ENCODE measurements at places on chromosomes 5 and 9.

DNA sequence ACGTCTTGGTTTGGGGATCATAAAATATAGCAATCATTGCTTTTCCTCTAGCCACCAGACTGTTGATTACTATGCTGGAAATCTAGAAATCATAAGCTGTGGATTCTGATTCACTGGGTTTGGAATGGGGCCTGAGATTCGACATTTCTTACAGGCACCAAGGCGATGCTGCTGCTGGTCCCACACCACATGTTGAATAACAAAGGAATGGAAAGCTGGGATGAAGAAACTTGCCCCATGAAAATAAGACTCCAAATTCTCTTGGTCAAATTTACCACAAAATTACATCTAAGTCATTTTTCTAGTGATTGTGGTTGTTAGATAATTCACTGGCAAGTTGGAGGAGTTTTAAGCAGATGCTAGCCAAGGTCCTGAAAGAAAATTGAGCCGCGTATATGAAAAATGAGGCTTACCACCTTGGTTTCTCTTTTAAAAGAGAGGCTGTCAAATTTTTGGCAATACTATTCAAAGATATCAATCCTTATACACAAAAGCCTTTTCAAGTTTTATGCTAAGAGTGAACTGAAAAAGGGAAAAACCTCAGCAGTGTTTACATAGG, 23.0 kb upstream of the MEIKIN start:
- no peak for DNase-seq

GRCh38 chr9:22356985-22357384, 89.6 kb upstream of the DMRTA1 start:
- DNase-seq: no peak

DNA sequence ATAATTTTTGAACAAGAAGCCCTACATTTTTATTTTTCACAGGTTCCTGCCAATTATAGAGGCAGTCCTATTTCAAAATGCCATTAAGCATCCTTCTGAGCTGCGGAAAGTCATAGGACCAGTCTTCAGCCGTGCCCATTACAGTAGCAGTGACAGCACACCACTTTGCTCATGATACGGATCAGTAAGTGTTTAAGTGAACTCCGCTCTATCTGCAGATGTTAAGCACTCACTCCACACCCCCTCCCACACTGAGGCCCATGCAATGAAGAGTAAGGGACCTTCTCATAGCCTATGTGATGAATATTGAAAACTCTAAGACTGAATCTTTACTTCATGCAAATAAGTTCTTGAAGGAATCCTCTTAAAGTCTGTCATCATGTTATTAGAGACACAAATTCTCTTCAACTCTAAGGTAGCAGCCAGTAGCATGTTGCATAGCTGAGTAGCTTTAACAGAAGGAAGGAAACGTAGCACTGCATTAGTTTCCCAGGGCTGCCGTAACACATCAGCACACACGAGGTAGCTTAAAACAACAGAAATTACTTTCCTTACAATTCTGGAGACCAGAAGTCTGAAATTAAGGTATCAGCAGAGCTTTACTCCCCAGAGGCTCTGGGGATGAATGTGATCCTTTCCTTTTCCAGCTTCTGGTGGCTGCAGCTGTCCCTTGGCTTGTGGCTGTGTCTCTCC, 20.3 kb upstream of the TAF11L2 start:
- DNase-seq: no peak

GRCh38 chr9:97524424-97524823, 23.0 kb downstream of the TMOD1 start:
- no peak for DNase-seq

DNA sequence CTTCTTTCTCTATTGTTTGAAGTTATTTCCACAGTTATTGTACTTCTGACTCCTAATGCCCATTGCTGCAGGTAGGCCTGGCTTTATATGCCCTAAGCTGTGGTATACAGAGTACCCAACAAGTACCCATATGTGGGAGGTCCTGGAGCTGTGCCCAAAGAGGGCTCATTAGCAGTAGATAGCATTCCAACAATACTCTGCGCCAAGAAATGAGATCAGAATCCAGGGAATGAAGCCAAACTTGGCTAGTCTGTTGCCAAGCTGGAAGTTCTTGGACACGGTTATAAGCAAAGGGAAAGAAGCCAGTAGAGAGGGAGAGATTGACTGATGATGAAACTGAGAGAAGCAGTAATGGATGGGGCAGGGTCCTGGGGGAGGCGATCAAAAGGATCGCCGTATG, 29.7 kb upstream of the FAM169A start:
- DNase-seq: no peak

GRCh38 chr5:68543212-68543611, 327.7 kb downstream of the PIK3R1 start:
- DNase-seq: no peak

- DNase-seq: no peak
These were observed 652.3 kb downstream of the BNC2 start for GRCh38 chr9:16217943-16218701.

DNA sequence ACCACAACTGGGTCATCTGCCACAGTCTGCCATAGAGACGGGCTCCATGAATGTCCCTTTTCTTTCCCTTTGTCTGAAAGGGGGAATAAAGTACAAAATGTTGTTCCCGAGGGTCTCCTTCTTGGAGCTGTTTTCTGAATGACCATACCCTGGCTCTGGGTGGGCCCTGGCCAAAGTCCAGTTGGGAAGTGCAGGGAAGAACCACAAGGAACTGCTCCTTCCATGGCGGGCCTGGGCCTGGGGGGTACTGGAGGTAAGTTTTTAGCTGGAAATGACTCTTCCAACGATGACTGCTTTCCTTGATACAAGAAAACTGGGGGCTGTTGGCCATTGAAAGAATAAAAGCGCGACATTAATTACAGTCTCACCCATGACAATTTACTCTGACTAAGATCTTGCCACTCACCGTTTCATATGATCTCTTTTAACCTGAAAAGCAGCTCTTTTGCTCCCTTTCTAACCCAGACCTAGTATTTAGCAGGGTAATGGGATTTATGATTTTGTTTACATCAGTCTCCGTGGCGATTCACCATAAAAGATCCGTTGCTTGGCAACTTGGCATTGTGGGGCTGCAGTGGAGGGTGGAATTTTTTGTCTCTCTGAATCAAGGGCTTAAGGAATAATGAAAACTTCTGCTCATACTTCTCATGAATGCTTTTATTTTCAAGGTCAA, 89.2 kb upstream of the PTCH1 start:
- DNase-seq: peak; percentile 35

DNA sequence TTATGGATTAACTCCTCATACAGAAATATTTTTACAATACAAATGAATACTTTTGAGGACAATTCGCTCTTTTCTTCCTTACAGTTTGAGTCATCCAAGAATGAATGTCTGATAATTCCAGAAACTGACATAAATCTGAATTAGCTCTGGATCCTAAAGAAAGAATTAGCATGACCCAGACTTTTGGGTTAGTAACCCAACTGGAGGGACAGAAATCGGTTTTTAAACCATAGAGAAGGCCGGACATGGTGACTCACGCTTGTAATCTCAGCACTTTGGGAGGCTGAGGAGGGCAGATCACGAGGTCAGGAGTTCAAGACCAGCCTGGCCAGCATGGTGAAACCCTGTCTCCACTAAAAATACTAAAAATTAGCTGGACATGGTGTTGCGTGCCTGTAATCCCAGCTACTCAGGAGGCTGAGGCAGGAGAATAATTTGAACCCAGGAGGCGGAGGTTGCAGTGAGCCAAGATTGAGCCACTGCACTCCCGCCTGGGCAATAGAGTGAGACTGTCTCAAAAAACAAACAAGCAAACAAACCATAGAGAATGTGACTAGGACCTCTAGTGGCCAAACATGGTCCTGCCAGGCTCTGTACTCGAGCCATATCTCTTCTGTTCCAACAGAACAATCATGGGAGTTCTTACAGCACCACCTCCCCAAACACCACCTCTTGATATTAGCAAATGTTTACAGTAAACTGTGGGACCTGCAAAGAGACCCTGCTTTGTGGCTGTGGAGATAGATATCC, 44.8 kb downstream of the LURAP1L start:
- peak; percentile 6 for DNase-seq

GRCh38 chr9:37157726-37158377, 37.5 kb downstream of the ZCCHC7 start:
- no peak for DNase-seq

GRCh38 chr5:50576265-50576664, 90.2 kb upstream of the PARP8 start:
- no peak for DNase-seq

DNA sequence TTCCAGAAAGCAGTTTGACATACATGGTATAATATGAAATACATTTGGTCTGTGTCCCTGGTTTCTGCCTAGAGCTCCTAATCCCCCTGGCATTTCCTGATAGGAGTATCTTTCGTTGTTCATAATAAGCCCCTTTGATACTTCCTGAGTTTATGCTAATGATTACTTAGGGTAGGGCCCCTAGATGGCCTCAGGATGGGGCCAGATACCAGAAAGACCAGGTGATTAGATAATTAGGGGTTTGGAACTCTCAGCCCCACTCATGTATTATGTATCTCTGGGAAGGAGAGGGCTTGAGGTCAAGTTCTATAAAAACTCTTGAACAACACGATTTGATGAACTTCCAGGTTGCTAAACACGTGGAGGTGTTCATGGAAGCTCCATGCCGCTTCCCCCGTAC, 163.3 kb upstream of the ZNF608 start:
- no peak for DNase-seq

DNA sequence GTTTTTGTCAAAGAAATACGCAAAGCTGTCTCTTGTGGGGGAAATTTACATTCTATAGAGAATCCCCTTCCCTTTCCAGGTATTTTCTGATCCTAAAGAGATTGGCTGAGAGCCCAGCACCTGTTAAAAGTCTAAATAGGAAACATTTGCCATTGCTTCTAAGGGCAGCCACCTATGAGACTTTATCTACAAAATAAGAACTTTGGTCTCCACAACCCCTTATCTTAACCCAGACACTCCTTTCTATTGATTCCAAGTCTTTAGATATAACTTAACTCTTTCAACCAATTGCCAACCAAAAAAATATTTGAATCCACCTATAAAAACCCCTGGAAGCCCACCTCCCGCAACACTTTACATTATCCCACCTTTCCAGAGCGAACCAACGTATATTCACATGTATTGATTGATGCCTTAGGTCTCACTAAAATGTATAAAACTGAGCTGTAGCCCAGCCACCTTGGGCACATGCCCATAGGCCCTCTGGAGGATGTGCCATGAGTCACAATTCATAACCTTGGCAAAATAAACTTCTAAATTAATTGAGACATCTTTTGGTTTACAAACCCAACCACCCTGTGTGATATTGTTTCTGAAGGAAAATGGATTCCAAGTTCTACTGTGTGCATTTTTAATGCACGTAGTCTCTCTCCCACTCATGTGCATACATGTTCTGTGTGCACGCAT, 211.4 kb downstream of the GAS1 start:
- no peak for DNase-seq

- no peak for DNase-seq
These were observed 49.4 kb upstream of the KLF9 start for GRCh38 chr9:70463877-70464276.

DNA sequence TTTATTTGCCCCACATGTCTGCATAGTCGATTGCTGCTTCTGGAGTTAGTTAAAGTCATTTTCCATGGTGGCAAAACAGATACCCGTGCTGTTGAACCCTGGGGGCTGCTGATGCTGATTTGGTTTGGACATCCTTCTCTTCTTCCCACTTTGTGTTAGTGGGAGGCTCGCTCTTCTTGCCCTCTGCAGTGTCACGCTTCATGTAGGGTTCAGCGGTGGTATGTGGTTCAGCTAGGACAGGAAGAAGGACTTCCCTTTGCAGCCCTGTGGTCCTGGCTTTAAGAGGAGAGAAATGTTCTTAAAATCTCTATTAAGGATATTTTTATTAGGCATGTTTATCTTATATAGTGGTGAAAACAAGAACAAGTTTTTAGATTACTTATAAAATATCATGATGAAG, 36.2 kb downstream of the SLC36A1 start:
- DNase-seq: no peak

DNA sequence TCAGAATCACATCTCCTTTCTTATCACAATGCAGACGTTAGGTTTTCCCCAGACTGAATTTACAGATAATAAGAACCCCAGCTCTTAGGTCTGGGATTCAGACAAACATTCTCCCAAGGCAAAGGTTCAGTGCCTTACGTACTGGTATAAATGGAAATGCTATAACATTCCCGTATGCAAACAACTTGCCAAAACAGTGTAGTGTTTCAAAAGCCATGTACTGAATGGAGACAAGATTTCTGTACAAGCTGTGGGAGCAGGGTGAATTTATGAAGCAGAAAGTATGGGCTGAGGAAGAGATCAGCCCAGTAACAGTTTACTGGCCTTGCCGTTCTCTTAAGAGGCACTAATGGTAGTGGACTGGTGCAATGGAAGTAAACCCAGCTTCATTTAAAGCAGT, 225.5 kb upstream of the ZNF462 start:
- DNase-seq: no peak

DNA sequence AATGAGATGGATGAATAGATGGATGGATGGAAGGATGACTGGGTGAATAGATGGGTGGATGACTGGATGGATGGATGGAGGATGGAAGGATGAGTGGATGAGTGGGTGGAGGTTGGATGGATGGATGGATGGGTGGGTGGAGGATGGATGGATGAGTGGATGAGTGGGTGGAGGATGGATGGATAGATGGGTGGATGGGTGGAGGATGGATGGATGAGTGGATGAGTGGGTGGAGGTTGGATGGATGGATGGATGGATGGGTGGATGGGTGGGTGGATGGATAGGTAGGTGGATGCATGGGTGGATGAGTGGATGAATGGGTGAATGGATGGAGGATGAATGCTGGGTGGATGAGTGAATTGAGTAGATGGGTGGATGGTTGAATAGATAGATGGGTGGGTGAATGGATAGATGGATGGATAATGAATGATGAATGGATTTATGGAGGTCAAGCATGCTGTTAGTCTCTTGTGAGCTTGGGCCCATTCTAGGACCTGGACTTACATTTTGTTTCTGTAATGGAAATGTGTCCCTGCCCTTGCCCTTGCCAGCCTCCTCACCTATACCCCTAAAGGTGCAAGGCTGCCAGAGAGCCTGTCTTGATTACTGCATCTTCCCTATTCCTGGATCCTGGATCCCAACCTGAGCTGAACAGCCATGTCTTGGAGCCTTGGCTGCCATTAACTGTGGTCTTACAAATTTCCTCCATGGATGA, 159.7 kb upstream of the NFIL3 start:
- no peak for DNase-seq

DNA sequence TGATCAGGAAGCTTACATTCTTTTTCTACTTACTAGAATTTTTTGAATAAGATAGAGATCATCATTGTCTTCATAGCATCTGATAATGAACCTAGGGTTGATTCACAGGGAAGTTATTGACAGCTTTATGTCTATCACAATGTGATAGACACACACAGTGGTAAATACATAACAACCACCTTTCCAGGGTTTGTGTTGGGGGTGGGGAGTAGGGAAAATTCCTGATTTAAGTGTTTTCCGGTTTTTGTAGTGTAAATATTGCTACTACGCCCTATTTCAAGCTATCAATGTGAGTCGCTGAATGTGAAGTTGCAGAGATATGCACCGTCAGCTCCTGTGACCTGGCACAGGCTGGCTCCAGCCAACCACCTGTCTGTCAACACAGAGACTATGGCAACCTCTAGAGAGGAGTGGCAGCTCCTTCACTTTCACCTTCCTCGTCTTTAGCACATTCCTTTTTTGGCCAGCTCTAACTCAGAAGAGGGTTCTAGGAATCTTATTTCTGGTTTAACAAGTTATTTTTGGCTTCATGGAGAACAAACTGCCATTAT, 224.9 kb downstream of the MAT2B start:
- DNase-seq: no peak

All from NT2/D1 (cell line).